LHCN-M2 (cell line): ENCODE measurements at places on chromosomes 16 and 17. TPM values are rescaled to one million over a fixed set of nuclear protein-coding genes. Genes with fewer than 3 reads are reported as not detected.

Gene KRTAP2-3
- total RNA-seq, result 0.80 and 3.4 TPM in 2 replicates

Gene ABCC11
- 0.06 and 0.13 TPM in 2 replicates for total RNA-seq

Gene CCL17
- total RNA-seq, result not detected in 2 replicates

Gene COQ7
- total RNA-seq, result 11.9 and 17.8 TPM in 2 replicates

Gene HEATR9
- total RNA-seq, result not detected in 2 replicates

Gene UTP4
- total RNA-seq, result 24.3 and 28.5 TPM in 2 replicates

Gene ARL5C
- total RNA-seq, result not detected in 2 replicates

Gene DUS1L
- 75.8 and 86.1 TPM in 2 replicates for total RNA-seq

Gene ITGAX
- total RNA-seq, result not detected in 2 replicates

Gene OR1A1
- total RNA-seq, result not detected in 2 replicates

Gene HBQ1
- total RNA-seq, result 1.5 TPM in 1 of 2 replicates, not detected in the other

Gene METTL16
- 17.8 and 22.4 TPM in 2 replicates for total RNA-seq

Gene KRTAP2-2
- not detected in 2 replicates for total RNA-seq

Gene SLC5A11
- total RNA-seq, result not detected in 2 replicates

Gene SLC46A1
- 1.0 and 1.2 TPM in 2 replicates for total RNA-seq

Gene FOXN1
- not detected in 2 replicates for total RNA-seq

Gene HLF
- 0.26 and 0.29 TPM in 2 replicates for total RNA-seq

Gene ZNF267
- total RNA-seq, result 15.7 and 18.4 TPM in 2 replicates

Gene ABCA10
- total RNA-seq, result not detected in 2 replicates

Gene KRT14
- total RNA-seq, result not detected in 2 replicates

Gene TMEM92
- not detected in 2 replicates for total RNA-seq

Gene TMIGD1
- total RNA-seq, result not detected in 2 replicates

Gene MYH1
- not detected in 2 replicates for total RNA-seq

Gene OR3A3
- not detected in 2 replicates for total RNA-seq

Gene KRT27
- not detected in 2 replicates for total RNA-seq

Gene MINK1
- 26.7 and 33.6 TPM in 2 replicates for total RNA-seq

Gene CSH1
- not detected in 2 replicates for total RNA-seq

Gene METTL9
- 190 and 216 TPM in 2 replicates for total RNA-seq
